ENCODE measurements at places on chromosomes 13 and 19.

- no peak for DNase-seq
Measured at GRCh38 chr19:32866061-32866460, 3.5 kb downstream of the SLC7A9 start.

GRCh38 chr13:75186379-75186778 is 295.6 kb downstream of the TBC1D4 start:
- no peak for DNase-seq

- no peak for DNase-seq
Measured at GRCh38 chr19:9189535-9189934, 10.8 kb downstream of the OR7D2 start.

GRCh38 chr13:110455444-110455843 is 106.1 kb downstream of the RAB20 start:
- no peak for DNase-seq

DNA sequence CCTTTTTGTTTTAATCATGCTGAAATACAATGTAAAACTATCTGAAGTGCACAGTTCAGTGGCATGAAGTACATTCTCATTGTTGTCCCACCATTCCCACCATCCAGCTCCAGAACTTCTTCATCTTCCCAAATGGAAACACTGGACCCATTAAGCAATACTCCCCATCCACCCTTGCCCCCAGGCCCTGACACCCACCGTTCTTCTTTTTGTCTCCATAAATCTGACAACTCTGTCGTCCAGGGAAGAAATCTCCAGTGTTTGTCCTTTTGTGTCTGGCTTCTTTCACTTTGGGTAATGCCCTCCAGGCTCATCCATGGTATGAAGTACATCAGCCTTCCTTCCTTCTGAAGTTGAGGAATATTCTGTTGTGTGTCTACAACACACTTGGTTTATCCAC is 2.6 kb upstream of the SLC15A1 start:
- DNase-seq = no peak

DNA sequence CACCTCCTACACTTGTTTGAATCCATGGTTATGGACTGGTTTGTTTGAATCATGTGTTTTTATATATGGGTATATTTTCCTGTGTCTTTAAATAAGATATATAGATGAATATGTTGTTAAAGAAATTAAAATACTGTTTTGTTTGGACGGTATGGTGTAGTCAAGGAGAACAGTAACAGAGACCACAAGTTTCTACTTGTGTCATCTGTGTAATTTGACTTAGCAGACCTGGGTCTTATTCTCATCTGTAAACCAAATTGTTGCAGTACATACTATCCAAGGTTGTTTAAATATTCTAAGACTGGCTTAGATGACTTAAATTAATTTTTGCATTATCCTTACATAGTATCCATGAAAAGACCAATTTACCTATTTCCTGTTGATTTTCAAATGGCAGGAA is 361.1 kb upstream of the SLITRK1 start:
- DNase-seq = no peak

GRCh38 chr19:13094771-13095392 is 7.8 kb downstream of the LYL1 start:
- no peak for DNase-seq

DNA sequence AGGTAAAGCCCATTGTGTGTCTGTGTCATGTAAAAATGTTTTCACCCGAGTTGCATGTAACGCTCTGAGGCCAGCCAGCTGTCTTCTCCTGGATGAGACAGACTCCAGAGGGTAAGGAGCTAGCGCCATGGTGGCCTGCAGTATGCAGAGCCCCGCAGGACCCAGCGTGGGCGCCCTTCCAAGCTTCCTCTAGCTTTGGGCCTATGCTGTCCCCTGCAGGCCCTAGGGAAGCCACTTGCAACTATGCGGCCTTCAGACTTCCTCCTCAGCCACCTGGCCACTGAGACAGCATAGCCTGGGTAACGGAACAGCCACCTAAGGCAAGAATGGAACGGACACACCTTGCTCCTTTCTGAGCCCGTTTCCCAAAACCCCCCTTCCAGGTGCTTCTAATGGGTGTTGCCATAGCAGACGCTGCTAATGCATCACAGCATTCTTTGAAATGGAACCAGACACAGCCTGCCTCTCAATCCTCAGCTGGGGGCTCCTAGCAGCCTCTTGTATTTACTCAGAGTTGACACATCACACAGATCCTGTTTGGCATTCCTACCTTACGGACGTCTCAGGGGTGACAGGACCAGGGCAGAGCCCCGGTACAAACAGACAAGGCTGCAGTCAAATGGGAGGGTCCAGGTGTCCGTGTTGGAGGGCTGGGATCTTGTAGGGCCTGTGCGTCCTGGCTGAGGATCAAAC is 6.2 kb downstream of the FAM32A start:
- DNase-seq = no peak

- DNase-seq = no peak
Measured at GRCh38 chr13:36370108-36370429, 23.9 kb upstream of the SPART start.

GRCh38 chr13:93872376-93872775 is 607.1 kb downstream of the DCT start:
- no peak for DNase-seq

GRCh38 chr13:51980908-51981307 is 30.3 kb downstream of the ATP7B start:
- no peak for DNase-seq

GRCh38 chr13:63304497-63304896 is 1888.8 kb upstream of the PCDH20 start:
- DNase-seq = no peak

DNA sequence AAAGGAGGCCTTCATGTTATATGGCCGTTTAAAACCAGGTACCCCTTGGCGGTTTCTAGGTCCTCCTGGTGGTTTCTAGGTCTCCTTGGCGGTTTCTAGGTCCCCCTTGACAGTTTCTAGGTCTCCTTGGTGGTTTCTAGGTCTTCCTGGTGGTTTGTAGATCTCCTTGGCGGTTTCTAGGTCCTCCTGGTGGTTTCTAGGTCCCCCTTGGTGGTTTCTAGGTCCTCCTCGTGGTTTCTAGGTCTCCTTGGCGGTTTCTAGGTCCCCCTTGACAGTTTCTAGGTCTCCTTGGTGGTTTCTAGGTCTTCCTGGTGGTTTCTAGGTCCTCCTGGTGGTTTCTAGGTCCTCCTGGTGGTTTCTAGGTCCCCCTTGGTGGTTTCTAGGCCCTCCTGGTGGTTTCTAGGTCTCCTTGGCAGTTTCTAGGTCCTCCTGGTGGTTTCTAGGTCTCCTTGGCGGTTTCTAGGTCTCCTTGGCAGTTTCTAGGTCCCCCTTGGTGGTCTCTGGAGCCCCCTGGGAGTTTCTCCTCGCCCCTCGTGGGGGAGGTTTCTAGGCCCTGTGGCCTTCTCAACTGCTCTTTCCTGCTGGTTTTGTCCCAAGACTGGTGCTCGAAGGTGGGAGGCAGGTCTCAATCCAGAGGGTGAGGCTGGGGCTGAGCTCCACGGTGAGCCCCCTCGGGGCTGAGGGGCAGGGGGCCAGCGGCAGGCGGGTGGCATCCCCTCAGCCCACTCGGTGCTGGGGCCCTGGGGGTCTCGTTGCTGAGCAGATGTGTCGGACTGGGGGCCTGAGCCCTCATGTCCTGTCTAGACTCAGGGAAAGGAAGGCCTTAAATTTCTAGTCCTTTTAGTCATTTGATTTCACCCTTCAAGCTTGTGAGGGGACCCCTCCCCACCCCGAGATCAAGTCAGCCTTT is 8.0 kb downstream of the HCN2 start:
- no peak for DNase-seq

- DNase-seq = peak; percentile 78
Measured at GRCh38 chr13:31909864-31910551, 121.6 kb upstream of the FRY start.

DNA sequence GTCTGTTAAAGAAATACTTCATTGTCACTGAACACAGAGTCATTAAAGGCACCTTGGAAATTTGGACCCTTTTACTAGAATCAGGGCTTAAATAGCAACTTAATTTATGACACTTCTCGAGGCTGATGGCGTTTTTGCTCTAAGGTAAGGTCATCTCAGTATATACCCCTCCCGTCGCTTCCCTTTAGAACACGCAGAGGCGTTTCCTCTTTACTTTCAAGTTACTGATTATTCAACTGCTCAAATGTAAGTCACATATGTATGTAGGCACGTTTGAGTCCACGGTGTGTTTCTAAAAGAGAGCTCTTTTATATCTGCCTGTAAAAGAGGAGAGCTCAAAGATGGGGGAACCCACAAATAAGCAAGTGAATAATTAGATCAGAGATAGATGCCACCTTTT is 181.5 kb downstream of the TSHZ3 start:
- DNase-seq = no peak

DNA sequence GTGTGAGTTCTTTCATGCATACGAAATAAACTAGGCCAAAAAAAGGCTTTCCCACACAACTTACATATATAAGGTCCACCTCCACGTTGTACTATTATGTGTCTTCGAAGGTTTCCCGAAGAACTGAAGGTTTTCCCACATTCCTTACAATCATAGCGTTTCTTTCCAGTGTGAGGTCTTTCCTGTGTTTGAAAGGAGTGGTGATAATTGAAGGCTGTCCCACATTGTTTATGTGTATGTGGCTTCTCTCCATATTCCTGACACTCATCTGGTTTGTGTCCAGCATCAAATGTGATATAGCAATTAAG is 14.6 kb downstream of the ZNF442 start:
- DNase-seq = no peak

DNA sequence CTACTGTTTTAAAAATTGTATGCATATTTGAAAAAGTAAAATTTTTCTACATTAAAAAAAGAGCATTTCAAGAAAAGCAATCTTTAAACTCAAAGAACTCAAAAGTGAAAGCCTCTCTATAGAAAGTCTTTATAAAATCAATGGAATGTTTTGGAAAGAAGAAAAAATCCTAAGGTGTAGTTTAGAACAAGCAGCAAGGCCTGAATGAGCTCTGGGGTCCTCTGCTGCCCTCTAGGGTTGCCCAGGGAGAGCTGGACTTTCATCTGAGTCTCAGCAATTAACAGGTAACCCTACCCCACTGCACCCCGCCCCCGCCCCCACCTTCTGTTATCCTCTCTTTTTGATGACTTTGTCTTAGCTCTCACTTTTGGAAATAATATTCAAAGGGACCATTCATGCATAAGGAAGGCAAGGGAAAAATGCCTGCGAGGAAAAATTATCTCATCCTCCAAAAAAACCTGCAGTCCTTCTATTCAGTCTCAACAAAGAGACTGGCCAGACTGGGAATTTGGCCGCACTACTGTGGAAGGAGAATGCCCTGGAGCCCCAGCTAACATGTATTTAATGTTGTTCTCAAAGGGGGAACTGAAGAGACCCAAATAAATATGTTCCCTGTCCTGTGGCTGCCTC is 24.1 kb downstream of the SLC25A30 start:
- peak; percentile 24 for DNase-seq

DNA sequence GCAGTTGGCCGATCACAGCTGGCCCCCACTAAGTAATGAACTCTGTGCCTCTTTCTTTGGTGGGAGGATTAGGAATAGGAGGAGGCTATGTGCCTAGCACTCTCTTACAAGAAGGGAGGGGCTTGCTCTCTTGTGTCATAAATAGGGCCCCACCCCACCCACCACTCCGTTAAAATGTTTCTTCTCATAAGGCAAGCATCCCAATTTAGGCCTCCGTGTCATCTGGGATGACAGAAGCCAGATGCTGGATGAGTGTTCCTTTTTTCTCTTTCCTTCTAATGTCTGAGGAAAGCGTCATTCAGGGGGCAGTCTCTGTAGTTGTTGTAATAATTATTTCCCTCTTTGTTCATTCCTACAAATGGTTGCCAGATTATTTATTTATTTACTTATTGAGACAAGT is at the start of gene LIPE:
Gene LIPE (minus strand): TSS at position 76 of the 400 bp plus-strand sequence. CDS start 239 bp downstream, outside the sequence.
- no peak for DNase-seq

- DNase-seq = peak; percentile 50
Measured at GRCh38 chr13:95784161-95784899, 107.4 kb downstream of the DNAJC3 start.

DNA sequence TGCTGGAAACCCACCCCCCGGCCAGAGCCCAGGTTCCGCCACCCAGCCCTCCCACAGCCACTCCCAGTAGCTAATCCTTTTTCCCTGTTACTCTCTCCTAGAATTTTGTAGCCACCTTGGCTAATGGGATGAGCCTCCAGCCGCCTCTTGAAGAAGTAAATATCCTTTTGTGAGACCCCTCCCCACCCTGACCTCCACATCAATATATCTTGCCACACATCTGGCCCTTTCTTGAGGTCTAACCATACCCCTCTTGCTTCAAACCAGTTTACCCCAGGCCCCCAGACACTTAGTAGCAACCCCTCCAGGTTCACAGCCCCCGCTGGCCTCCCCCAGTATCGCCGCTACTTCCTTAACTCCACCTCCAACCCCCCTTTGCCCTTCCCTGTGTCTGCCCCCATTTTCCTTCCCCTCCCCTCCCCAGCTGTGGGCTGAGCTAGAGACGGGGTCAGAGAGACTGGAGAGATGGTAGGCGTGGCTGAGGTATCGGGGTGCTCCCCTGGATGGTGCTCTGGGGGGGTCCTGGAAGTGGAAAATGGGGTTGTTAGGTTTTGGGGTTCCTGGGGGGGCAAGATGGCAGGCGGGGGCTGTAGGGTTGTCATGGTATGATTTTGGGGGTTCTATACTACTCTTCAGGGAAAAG is 2.8 kb downstream of the PRMT1 start:
- no peak for DNase-seq
